ENCODE measurements at places on chromosomes 2 and 18.

GRCh38 chr2:219125225-219125885 is 35.3 kb downstream of the NHEJ1 start:
- no peak for DNase-seq

GRCh38 chr2:39216346-39217191 is 27.2 kb downstream of the CDKL4 start:
- no peak for DNase-seq

- DNase-seq, result no peak
Measured at GRCh38 chr2:232137356-232138147, 176.0 kb downstream of the DIS3L2 start.

- no peak for DNase-seq
Measured at GRCh38 chr18:67508146-67508545, 8.4 kb downstream of the DSEL start.

DNA sequence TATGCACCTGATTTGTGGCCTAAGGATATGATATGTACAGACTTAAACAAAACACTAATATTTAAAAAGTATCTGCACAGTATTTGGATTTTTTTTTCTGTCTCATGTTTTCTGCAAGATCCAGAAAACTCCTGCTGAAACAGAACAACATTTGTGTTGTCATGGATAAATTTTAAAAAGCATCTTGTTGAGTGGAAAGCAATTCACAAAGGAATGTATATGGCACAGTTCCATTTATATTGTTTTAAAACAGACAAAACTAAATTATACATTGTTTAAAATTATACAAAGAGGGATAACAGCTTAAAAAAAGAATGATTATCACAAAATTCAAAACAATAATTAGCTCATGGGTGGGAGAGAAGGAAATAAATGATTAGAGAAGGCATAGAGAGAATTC is 193.5 kb downstream of the PPP1R1C start:
- no peak for DNase-seq

DNA sequence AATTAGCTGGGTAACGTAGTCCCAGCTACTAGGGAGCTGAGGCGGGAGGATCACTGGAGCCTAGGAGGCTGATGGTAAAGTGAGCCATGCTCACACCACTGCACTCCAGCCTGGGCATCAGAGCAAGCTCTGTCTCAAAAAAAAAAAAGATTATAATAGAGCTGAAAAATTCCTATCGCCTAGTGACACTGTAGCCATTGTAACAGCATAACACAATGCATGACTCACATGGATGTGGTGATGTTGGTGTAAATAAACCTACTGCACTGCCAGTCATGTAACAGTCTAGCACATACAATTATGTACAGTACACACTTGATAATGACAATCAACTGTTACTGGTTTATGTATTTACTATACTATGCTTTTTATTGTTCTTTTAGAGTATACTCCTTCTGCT is 39.6 kb downstream of the MGAT4A start:
- DNase-seq, result no peak

- DNase-seq, result peak; percentile 87
Measured at GRCh38 chr2:127064642-127065250, 42.2 kb downstream of the BIN1 start.

DNA sequence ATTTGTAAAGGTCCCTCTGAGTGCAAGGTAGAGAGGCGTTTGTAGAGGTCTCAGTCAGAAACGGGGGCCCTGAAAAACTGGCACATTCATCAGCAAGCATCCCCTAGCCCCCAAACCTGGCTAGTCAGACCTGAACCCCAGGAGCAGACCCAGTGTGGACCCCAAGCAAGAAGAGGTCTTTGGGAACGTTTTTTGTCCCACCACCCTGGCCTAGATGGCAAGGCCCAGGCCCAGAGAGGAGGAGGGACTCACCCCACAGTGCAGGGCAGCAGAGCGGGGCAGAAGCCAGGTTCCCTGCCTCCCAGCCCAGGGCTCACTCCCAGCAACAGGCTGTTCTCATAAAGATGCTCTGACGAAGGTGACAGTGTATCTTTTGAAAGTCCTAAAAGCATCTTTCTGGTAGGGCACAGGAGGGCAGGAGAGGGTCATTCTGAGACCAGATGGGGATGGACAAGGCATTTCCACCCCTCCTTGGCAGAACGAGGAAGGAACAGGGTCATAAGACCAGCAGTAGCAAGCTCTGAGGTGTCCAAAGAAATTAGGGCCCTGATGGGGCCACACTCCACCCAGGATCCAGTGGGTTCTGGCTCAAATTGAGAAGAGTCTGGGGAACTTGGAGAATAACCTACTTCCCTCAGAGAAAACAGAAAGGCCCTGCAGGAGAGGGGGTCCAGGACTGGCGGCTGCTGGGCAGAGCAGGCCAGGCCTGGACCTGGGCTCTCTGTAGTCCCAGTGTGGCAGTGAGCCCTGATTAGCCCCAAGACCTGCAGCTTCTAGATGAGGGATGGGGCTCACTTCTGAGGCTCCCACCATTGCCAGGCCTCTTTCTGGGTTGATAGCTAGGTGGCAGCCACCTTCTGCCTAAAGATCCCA is 18.2 kb downstream of the ADRA2B start:
- DNase-seq, result no peak

DNA sequence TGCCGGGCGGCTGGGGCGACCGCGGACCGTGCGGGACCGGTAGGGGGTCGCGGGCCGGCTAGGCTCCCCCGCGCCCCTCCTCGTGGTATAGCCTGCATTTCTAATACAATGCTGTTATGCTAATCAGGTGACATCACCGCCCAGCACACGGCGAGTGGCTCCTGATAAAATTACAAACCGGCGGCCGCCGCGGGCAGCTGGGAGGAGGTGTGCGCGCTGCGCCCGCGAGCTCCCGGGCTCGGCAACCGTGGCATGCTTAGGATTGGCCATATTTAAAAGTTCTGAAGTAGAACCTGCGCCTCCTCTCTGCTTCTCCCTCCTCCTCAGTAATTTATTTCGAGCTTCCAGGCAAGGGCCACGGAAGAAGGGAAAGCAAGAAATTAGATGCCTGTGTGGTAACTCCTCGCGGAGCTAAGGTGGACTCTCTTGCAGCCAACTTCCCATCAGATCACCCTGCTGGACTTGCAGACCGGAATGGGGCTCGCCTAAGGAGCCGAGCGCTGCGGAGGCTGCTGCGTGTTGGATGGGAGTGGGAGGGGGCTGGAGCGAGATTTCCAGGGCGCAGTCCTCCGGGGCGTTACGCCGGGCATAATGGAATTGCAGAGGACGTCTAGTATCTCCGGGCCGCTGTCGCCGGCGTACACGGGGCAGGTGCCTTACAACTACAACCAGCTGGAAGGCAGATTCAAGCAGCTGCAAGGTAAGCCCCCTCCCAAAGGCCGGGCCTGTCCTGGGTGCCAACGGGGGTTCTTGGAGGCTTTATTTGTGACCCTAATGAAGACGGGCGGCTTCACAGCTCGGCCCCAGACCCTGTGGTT is 102.3 kb downstream of the SPTBN1 start:
- DNase-seq, result no peak

DNA sequence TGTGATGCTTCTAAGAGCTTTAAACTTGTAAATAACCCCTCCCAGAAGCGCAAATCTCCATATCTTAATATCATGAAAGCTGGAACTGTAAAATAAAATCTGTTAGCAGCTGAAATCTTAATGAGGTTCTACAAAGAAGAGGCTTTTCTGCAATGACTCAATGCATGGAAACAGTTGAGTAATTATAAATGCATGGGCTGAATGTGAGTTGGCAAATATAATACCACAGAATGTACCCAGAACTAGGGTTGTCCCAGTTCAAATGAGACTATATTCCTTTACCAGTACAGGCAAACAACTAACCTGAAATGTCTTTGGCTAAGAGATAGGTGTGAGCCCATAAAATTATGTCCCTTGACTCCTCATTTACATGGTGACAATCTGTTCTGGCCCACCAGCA is 52.9 kb downstream of the SATB2 start:
- no peak for DNase-seq

GRCh38 chr2:84832772-84833461 is 48.0 kb downstream of the TRABD2A start:
- DNase-seq, result no peak

DNA sequence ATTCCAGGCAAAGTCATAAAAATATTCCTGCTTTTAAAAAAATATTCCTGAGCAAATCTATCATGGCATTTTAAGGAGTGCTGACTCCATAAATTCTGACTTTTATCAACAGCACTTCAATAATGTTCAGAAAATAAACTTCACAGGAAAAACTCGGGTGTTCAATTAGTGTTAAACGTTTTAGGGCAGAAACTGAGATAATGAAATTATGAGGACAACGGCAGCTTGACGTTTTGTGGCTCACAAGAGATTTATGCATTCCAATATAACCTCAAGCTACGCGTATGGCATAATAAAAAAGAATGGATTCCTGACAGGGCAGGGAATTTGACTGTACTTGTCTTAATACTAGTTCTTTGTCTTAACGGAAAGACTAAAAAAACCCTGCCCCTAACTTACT is 133.2 kb downstream of the ICOS start:
- DNase-seq, result no peak

- DNase-seq, result peak; percentile 64
Measured at GRCh38 chr18:23627321-23627720, 35.4 kb downstream of the ANKRD29 start.

DNA sequence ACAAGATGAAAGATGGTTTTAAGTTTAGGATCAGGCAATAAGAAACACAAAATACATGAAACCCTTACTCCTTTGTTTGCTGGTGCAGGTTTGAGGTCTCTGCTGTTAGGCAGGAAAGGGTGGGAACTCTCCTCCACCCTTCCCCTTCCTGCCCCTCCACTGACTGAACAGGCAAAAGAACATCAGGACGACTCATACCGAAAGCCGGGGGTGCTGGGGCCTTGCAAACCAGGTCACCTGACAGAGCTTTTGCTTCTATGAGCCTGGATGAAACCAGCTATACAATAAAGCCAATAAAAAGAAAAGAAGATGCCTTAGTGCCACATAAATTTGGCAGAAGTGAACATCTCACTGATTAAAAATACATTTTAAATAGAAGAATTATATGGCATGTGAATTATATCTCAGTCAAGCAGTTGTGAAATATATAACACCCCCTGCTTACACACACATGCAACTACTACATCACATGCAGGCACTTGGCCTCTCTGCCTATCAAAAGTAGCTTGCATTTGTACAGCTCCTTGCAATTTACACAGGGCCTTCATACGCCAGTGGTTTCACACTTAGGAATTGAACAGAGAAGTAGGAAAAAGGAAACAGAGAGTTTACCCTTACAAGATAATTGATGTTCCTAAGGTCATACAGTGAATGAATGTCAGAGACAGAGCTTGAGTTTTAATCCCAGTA is 215.1 kb upstream of the TRIB2 start:
- no peak for DNase-seq

All from Panc1 (cell line).